ENCODE measurements at places on chromosomes 2 and 18.

DNA sequence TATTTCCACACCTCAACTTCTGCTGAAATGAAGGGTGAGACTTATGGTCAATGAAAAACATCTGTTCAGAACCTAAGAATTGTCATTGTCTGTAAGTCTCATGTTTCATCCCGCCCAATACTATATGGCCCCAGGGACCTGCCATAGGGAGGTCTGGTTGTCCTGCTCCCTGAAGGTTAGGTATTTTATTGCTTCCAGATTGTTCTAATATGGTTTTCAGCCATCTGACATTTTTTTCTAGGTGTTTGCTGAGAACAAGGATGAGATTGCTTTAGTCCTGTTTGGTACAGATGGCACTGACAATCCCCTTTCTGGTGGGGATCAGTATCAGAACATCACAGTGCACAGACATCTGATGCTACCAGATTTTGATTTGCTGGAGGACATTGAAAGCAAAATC, 7.3 kb downstream of the XRCC5 start:
- no peak for DNase-seq

DNA sequence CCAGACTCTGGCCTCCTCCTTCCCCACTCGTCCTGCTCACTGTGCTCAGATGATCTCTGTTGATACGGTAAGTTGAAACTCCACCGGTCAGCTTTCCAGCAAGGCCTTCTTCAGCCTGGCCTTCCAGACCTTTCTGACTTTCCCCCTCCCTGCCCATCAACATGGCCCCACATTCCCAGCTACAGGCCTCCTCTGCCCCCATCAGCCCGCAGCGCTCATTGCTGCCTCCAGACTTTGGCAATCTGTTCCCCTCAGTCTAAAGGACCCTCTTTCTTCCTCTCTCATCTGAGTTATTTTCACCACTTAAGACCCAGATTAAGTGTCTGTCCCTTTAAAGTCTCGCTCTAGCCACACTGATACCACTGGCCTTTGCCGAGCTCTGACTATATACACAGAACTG, 10.6 kb downstream of the LOXHD1 start:
- DNase-seq = no peak

DNA sequence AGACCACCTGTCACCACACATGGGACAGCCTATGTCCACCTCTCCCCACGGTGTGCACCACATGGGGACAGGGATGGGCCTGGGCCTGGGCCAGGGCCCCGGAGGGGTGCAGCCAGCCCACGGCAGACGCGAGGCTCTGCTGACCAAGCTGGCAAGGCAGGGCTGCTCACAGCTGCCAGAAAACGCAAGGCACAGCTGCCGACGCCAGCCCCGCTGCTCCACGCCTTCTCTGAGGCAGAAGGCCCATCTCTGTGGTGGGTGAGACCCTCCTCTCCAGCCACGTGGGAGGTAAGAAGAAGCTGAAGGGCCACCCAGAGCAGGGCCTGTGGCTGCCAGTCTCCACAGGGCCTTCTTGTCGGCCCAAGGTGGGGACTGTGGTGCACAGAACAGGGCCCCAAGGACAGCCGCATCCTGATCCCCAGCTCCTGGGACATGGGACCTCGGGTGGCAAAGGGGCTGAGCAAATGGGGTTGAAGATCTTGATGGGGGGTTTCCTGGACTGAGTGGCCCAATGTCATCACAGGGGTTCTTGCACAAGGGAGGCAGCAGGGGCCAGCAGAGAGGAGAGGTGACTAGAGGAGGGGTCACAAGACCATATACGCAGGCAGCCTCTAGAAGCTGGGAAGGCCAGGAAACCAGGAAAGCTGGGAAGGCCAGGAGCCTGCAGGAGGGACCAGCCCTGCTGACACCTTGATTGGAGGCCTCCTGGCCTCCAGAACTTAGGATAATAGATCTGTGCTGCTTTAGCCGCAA, 72.3 kb downstream of the NDUFA10 start:
- no peak for DNase-seq

DNA sequence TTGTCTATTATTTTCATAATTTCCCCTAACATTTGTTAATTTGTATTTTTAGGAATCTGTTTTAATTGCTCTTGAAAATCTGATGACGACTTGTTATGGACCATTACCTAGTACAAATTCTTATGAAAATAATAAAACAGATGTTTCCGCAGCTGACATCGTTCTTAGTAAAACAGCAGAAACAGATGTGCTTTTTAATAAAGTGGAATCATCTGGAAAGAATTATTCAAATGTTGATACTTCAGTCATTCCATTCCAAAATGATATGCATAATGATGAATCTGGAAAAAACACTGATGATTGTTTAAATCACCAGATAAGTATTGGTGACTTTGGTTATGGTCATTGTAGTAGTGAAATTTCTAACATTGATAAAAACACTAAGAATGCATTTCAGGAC, 69.9 kb downstream of the PMS1 start:
- no peak for DNase-seq

DNA sequence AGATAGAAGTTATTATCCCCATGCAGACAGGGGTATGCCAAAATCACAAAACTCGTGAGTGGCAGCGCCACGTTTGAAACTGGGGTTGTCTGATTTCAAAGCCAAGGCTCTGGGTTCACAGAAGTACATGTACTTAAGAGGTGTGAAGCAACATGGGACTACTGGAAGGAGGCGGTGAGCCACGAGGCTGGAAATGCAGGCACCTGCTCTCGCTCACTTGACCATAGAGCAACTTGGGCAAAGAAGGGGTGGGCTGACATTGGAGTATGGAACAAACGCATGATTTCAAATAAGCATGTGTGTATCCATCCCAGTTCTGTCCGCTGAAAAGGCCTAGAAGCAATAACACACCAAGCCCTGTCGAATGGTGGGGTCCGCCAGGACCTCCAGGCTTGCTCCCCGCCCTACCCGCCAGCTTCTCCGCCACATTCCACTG, 593 bp upstream of the ACTR2 start:
- DNase-seq = no peak

GRCh38 chr18:1302861-1303260, 398.2 kb downstream of the ADCYAP1 start:
- DNase-seq = no peak

- DNase-seq = no peak
These were observed 161.9 kb upstream of the EPAS1 start for GRCh38 chr2:46135228-46135855.

DNA sequence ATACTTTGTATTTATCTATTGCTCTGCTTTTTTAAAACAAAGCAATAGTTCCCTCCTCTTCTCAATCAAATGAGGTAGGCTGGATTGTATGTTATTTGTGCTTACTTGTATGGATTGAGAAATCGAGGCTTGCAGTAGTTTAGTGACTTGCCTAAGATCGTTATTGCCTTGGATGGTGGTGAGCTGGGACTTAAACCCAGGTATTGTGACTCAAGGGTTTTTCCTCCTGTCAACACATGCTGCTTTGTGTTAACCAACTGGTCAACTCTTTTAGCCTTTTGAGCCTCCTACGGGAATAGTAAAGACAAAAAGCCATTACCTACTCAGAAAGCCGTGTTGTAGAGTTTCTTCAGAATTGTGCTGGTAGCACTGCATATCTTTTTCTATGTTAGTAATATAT, 95.2 kb upstream of the THUMPD2 start:
- DNase-seq = no peak

DNA sequence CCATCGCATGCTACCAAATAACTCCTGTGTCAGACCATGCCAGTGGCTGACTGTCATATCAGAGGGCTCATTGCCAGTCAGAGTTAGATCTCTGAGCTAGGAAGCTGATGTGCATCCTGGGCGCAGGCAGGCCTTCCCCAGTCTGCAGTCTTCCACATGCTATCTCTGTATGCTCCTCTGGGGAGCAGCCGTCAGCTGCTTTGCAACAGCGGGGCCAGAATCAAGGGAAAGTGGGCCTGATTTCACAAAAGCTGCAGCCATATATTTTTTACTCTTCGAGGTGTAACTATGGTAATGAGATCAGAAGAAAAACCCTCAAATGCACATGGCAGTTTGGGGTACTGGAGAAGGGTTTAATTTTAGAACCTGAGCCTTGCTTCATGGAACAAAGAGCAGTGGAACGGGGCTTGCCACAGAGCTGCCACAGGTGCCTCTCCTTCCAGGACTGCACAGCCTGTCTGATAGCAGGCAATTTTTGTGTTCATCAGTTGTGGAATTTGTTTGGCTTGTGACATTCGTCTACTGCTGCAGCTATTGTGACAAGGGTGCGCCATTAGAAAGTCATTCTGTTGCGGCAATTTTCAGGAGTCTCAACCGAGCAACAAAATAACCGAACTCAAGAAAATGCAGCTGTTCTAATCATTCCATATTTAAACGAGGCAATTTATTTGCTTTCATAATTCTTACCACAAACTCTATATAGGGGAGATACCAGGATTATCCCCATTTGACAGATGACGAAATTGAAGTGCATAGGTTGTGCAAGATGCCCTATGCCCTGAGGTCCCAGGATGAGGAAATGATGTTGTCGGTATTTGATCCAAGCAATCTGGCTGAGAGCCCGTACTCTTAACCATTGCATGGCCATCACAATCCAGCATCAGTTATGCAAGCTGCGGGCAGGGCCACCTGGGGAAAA, 109.6 kb upstream of the CYRIA start:
- DNase-seq = no peak

DNA sequence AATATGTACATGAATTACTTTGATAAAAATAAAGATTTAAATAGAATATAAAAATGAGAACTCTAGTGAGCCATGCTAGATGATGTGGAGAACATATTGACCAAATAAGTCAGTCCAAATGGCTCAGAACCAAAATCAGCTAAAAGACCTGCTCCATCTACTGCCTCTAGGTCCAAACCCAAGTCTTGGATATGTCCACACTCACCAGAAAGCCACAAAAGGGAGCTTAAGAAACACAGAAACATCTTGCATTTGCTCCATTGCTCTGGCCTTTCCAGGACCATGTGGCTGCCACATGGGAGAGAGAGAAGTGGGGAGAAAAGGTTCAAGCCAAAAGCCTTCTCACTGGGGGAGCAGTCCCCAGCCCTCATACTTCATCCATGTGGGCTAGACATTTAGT, 272.5 kb downstream of the DYSF start:
- no peak for DNase-seq

GRCh38 chr18:23194997-23195957, 60.0 kb downstream of the CABLES1 start:
- DNase-seq = no peak

DNA sequence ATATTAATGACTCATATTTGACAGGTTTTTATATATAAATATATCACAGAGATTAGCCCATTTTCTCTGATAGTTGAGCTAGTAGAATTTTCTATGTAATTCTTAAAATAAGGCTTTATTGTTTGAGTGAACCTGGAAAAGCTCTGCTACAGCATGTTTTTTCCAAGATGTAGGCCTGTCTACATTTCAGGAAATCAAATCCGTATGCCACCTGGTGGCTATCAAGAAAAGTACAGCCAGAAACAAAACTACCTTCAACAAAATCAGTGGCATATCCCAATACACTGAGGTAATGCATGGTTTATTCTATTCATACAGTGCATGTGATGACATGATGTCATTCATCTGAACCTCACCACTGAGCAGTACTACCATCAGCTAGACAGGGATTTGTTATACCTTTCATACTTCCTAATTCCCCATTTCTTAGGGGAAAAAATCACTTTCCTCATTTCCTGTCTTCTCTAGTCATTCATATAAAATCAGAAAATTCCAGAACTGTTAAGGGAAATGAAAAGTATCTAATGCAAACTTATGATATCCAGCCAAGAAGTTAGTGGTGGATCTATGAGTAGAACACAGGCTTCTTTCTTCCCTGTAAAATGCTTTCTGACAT, 310.4 kb upstream of the SYT4 start:
- DNase-seq = no peak

DNA sequence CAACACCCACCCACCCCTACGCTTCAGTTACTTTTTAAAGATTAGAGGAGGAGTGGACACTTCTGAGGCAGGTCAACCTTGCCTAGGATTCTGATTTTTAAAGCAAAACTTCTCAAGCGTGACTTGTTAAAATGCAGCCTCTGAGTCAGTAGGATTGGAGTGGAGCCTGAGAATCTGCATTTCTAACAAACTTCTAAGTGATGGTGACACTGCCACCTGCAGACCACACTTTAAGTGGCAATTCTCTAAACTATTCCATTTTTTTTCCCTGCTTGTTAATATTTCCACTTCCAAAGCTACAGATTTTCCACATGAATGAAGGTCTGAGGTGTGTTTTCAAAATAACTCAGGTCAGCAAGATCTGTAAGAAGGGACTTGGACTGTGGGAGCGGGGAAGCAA, 171.1 kb upstream of the CCDC150 start:
- DNase-seq = no peak

DNA sequence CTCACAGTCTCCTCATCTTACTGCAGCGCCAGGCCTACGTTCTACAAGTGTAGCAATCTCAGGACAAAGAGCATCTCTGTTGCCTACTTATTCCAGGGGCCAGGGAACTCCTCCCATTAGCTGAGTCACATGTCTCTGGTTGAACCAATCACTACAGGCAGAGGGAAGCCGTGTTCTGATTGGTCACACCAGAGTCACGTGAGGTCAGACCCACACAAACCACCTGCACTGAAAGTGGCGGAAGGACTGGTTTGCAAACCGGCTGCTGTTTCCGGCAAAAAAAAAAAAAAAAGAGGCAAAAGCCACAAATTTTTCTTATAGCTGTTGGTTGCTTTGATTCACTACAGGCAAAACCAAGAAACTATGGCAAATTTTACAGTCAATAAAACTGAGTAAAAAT, 21.9 kb upstream of the USP14 start:
- no peak for DNase-seq

- no peak for DNase-seq
These were observed 47.6 kb upstream of the FAM124B start for GRCh38 chr2:224449212-224450147.

GRCh38 chr2:194826241-194826640, 830.8 kb upstream of the SLC39A10 start:
- DNase-seq = no peak

GRCh38 chr18:79819968-79820351, 22.2 kb downstream of the KCNG2 start:
- DNase-seq = no peak

DNA sequence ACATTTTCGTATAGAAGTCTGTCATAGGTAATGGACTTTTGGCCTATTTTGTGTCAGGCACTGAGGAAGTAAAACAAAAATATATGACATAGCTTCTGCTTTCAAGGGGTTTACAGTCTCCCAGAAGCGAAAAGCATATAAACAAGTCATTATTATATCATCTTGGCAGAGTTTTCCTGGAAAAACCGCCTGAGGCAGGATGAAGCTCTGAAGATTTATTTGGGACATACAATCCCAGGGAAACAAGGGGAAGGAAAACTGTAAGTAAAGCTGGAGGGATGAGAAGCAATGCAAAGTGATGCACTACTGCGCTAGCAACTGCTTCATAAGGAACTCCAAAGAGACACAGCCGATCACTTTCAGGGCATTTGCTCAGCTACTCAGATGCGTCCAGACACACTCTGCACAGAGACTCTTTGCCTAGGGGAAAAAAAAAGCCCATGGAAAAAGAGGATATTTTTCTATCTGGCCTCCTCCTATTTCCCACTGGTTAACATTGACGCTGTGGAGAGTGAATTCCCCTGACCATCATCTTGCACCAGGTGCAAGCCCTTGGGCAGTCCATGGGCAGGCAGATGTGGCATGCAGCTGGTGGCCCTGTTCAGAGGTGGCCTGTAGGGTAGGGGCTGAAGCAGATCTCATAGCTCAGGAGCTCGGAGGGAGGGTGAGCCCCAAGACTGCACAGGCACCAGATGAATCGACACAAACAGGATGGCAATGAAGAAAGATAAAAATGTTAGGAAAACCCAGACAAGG, 158.1 kb downstream of the METTL4 start:
- DNase-seq = no peak

Measured in stimulated activated CD4-positive, alpha-beta T cell treated with anti-CD3 and anti-CD28 coated beads, Interleukin-12 subunit alpha, Interleukin-12 subunit beta, amount 100 ng/mL, for 24 hours (primary cell).